Activated CD4-positive, alpha-beta T cell treated with anti-CD3 and anti-CD28 coated beads, Interleukin-2, Interleukin-4, amounts not matched to agents 100 ng/mL and 50 ng/mL, durations not matched to agents 16 hours and 8 hours (primary cell): ENCODE measurements at places on chromosomes 1 and 21.

GRCh38 chr1:86567341-86567740 lies 20.5 kb downstream of the CLCA4 start:
- no peak for DNase-seq

GRCh38 chr1:196355206-196355786 lies 252.9 kb downstream of the KCNT2 start:
- DNase-seq: no peak

DNA sequence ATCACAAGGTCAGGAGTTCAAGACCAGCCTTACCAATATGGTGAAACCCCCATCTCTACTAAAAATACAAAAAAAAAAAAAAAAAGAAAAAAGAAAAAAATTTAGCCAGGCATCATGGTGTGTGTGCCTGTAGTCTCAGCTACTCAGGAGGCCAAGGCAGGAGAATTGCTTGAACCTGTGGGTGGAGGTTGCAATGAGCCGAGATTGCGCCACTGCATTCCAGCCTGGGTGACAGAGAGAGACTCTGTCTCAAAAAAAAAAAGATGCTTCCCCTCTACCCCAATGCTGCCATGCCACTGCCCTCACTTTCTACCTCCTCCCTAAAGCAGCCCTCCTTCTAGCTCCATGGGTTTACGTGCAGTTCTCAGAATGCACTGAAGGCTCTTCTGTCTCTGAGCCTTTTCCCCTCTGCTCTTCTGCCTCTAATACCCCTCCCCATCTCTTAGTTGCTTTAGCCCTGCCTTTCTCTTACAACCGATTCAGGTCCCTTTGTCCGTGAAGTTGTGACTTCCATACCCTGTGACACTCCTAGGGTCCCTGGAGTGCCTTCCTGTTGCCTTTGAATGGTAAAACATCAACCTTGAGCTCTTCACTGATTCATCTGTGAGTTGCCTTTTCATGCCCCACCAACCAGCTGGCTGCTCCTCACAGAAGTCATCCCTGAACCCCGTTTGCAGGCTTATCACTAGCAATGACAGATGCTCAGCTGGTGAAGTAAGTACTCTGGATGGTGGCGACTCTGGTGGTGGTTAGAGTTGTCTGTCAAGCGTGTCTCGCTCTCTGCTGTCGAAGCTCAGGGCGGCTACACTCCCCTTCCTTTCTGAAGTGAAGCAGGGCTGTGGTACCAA lies 234.9 kb downstream of the RHOU start:
- DNase-seq: no peak

GRCh38 chr1:70978623-70979022 lies 69.0 kb downstream of the PTGER3 start:
- DNase-seq: no peak

- no peak for DNase-seq
Observed at GRCh38 chr1:165045902-165046301, 310.6 kb downstream of the LMX1A start.
